ENCODE measurements at places on chromosomes 7 and 10.

- peak; percentile 85 for DNase-seq
- peak within 1 kb of the TSS; percentile 91 for H3K4me3 ChIP-seq
- no peaks in the 10 kb centered on the region for H3K36me3 ChIP-seq
- peak within 1 kb of the TSS; percentile 93 for H3K27ac ChIP-seq
- H3K4me1 ChIP-seq, result peaks cover 39% of the 10 kb centered on the region
These were observed at the start of gene NMT2 for GRCh38 chr10:15168291-15168785. Gene NMT2 (minus strand): TSS chr10:15168693. CDS start chr10:15168612, 81 bp downstream.

DNA sequence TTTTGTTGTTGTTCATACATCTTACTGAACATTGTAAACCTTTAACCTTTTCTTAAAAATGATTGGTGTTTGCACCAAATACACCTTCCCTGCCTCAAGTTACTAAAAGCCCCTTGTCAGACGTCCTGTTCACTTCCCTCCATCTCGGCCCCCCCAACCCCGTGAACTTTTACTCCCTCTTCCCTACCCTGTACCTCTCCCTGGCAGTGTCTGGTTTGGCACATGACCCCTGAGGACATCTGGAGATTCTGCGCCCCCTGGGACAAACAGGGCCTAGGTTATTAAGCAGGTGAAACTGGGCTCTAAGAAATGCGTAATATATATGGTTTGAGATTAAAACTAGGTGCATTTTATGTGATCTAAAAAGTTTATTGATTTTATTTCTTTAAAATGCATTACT, 1.4 kb downstream of the PPP2R2D start:
- H3K27me3 ChIP-seq, result peaks cover 19% of the 10 kb centered on the region
- H3K36me3 ChIP-seq, result no peaks in the 10 kb centered on the region
- no peak for DNase-seq

DNA sequence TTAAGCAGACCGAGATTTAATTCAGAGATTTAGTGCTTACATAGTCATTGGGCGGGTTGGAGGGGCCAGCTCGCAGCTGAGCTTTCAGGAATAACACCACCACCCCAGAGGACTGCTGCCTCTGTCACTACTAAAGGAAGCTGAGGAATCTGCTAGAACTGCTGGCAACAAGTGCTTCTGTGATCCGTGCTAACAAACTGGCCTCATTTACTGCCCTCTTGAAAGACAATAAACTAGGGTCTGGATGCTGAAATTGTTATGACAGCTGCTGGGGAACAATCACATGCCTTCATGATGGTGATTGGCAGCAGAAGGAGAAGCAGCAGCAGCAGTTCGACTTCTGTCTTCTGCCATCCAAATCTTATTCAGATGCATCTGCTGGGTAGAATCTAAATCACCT, 285.5 kb upstream of the TAC1 start:
- no peaks in the 10 kb centered on the region for H3K4me1 ChIP-seq
- H3K27me3 ChIP-seq, result no peaks in the 10 kb centered on the region
- DNase-seq, result no peak
- no peak overlapping the region for H3K4me3 ChIP-seq
- no peak overlapping the region for H3K27ac ChIP-seq

- no peak overlapping the region for H3K27ac ChIP-seq
- H3K36me3 ChIP-seq, result no peaks in the 10 kb centered on the region
- no peak for DNase-seq
These were observed 1.9 kb upstream of the RELN start for GRCh38 chr7:103991406-103991805.

GRCh38 chr7:45921699-45922519, 837 bp upstream of the IGFBP3 start:
- DNase-seq, result peak; percentile 84
- peaks cover 9% of the 10 kb centered on the region for H3K36me3 ChIP-seq
- H3K4me1 ChIP-seq, result peaks cover 53% of the 10 kb centered on the region
- H3K27me3 ChIP-seq, result no peaks in the 10 kb centered on the region
- peak overlapping the region; percentile 72 for H3K4me3 ChIP-seq

Measured in mesothelial cell of epicardium (in vitro differentiated cells).